ENCODE measurements at places on chromosomes 1 and 21.

GRCh38 chr1:224493269-224493668, 58.7 kb upstream of the WDR26 start:
- no peak for DNase-seq

DNA sequence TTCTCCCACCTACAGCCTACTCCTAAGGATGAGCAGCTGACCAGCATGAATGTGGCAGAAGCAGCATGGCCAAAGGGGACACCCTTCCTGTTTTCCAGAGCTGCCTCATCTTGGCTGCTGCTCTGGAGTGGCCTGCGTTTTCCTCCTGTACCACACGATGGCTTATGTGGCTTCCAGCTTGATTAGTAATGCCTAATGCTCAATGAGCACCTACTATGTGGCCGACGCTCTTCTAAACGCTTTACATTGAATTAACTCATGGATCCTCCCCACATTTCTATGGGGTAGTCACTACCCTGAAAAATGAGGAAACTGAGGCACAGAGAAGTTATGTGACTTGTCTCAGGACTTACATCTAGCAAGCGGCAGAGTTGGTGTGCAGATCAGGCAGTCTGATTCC, 18.0 kb upstream of the SDHB start:
- DNase-seq: no peak

DNA sequence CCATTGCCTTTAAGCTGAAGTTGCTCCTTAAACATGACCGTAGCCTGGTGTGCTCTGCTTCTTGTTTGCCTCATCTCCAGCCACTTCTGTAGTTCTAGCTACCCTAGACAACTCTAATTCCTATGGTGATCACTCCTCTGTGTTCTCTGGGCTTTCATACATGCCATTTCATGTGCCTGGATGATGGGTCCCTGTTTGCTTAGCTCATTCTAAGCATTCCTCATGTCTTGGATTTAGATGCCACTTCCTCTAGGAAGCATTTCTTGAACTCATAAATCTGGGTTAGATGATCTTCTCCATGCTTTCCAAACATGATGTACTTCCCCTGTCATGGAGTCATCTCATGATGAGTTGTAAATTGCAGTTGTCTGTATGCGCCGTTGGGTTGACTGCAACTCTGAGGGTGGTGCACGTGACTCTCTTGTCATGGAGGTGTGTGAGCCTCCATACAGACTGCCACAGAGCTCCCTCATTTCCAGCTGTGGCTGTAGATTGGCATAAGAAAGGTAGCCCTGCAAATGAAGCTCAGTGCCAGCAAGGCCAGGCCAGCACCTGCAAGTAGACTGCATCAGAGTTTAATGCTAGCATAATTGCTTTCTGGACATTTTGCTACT, 77.2 kb downstream of the LAMC1 start:
- no peak for DNase-seq

- DNase-seq: peak; percentile 39
Observed at GRCh38 chr1:161019751-161020495, 1.0 kb downstream of the F11R start.

GRCh38 chr1:5886140-5886483, 106.1 kb downstream of the NPHP4 start:
- DNase-seq: no peak

DNA sequence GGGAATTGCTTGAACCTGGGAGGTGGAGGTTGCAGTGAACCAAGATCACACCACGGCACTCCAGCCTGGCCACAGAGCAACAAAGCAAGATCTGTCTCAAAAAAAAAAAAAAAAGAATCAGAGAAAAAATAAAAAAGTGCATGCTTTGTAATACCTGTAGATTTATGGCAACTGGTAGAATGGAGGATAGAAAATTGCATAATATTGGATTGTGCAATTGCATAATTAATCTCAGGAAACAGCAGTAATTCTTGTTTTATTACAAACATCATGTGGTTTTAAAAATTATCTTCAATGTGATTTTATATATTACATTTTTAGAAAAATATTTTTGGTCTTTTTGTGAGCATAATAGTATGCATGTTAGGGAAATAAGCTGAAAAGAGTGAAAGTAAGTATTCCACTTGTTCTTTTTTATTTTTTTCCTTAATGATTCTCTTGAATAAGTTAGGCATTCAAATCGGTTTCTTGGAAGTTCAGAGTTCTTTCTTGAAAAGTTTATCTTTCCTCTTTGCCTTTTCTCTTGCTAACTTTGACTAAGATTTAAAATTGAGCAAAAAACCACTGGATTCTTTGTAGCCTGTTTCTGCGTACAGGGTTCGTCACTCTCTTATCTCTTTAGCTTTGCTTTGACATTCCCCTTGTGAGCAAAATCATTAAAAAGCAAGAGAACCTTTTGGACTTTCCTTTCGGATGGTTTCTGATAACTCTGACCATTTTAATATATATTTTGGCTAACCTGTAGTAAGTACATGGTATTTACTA, 127.5 kb upstream of the ADAMTS5 start:
- DNase-seq: no peak

DNA sequence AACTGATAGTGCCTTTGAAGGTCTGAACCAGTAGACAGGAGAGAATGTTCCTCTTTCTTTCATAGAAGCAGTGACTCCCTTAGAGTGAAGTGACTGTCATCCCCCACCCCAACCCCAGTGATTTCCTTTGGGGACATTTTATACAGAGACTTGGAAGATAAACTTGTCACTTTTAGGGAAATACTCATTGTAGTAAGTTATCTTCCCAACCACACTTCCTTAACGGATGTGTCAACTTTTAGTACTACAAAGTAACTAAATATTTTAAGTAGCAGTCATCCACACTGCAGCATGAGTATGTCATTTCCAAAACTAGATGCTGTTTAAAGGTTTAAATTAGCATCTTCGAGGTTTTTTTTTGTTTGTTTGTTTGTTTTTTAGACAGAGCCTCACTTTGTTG, 13.7 kb downstream of the LRRC8B start:
- no peak for DNase-seq

GRCh38 chr1:202376247-202376646, 27.7 kb downstream of the PPP1R12B start:
- no peak for DNase-seq

DNA sequence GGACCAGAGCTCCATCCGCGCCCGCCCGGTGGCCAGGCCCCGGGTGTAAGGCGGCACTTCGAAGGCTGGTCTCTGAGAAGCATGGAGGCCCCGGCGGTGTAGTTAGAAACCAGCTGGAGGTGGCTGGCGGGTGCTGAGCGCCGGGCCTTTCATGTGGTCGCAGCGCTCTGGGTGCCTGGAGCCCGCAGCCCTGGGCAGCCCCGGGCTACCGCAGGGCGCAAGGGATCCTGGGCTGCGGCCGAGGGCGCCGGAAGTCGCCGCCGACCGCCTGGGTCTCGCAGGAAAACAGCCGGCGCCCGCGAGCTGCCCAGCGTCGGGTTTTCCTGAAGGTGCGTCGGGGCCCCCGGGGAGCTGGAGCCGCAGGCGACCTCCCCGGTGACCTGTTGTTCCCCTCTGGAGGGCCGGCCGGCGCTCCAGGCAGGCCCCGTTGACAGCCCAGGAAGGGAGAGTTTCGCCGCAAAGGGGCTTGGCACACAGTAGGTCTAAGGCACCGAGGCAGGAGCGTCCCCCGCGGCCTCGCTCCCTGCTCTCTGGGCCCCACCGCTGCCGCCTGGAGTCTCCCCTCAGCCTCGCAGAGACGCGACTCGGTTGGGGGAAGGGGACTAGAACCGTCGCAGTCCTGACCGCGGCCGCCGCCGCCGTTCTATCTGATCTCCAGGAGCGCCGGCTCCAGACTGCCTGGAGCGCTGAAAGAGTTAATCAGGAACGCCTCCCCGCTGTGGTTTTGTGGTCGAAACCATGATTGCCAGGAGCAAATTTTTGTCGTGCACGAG, 2.7 kb downstream of the GRHL3 start:
- peak; percentile 31 for DNase-seq

- no peak for DNase-seq
Observed at GRCh38 chr1:79633456-79633855, 626.9 kb upstream of the ADGRL4 start.

DNA sequence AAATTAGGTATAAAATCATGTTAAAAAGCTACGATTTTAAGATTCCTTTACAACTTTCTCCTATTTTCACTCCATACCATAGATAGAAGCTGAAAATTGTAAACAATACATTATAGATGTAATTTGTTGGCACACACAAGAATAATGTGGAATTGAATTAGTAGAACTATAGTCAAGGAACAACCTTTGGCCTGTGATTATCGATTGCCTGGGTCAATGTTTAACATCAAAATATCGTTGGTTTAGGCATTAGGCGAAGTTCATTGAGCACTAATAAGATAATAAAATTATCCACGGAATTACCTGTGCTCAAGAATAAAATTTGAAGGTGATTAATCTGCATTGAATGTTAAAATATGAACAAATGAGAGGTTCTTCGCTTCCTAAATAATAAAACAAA, 455.1 kb upstream of the ZP4 start:
- no peak for DNase-seq

- no peak for DNase-seq
Observed at GRCh38 chr1:221015159-221015790, 136.0 kb downstream of the HLX start.

DNA sequence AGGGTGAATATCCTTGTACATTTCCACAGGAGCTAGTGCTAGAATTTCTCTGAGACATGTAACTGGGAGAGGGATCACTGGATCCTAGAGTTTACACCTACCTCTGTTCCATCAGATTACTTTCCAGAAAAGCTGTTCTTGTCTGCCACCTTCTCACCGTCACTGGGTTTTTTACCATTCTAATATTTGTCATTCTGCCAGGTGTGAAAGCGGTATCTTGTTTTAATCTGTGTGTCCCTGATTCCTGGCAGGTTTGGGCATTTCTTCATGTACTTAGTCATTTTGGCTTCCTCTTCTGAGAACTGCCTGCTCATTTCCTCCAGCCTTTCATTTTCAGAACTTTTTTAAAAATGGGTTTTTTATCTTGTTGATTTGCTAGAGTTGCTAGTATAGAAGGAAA, 5.1 kb downstream of the PMF1 start:
- no peak for DNase-seq

GRCh38 chr1:156464825-156465452, 35.6 kb downstream of the MEF2D start:
- DNase-seq: no peak

- no peak for DNase-seq
Observed at GRCh38 chr1:228225740-228226139, 17.9 kb downstream of the OBSCN start.

GRCh38 chr1:170634824-170635410, 29.0 kb upstream of the PRRX1 start:
- no peak for DNase-seq

- DNase-seq: no peak
Observed at GRCh38 chr1:109412551-109412950, 13.7 kb downstream of the PSMA5 start.

- no peak for DNase-seq
Observed at GRCh38 chr21:34179204-34179935, 106.0 kb downstream of the MRPS6 start.

DNA sequence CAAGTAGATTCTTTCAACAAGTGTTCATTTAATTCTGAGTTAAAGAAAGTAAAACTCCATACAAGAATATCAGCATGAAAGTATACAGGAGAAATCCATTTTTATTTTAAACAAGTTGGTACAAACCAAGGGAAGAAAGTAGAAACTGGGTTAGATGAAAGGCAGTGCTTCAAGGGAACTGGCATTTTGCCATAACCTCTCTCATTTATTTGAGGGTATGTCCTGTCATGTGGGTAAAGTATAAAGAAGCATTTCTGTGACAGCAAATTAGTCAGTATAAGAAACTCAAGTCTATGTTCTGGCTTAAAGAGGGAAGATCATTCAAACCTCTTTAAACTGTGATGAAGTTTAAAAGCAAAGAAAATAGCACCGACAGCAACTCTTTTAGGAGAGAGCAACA, 32.0 kb downstream of the OLFM3 start:
- DNase-seq: no peak

DNA sequence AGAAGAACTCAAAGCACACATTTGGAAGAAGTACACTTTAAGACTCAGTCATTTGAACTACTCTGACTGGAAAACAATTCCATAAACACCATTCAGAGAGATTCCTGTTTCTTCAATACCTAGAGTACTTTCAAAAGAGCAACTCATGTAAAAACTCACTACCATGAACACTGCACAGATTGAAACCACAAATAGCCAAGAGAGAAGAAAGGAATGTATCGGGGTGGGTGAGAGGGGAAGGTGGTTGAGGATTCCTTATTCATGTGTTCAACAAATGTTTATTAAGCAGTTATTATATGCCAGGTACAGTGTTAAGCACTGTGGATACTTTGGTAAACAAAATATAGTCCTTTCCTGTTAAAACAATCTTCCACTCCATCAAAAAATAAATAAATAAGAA, 64.7 kb downstream of the NRIP1 start:
- DNase-seq: no peak

GRCh38 chr1:79604490-79605198, 598.1 kb upstream of the ADGRL4 start:
- DNase-seq: no peak

GRCh38 chr1:209791920-209792319, 7.6 kb upstream of the C1orf74 start:
- no peak for DNase-seq

- DNase-seq: no peak
Observed at GRCh38 chr1:184866991-184867788, 107.1 kb downstream of the NIBAN1 start.

- no peak for DNase-seq
Observed at GRCh38 chr1:19339214-19339861, 27.2 kb downstream of the SLC66A1 start.

GRCh38 chr1:66699213-66699612, 53.0 kb upstream of the DYNLT5 start:
- DNase-seq: no peak

DNA sequence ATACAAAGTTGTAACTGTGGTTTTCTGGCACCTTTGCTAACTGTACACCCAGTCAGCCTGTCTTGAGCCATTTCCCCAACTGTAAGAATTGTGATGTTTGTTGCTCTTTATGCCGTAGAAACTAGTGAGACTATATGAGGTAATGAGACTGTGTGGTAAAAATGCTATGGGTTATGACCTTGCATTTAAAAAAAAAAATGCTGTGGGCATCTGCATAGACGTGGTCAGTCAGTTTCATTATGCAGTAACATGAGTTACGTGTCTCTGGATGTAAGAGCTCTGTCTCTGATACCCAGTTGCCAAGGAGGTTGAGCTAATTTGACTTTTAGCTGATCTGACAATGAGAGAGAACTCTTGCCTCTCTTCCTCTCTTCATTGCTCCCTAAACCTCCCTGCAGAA, 80.6 kb upstream of the LAMC2 start:
- no peak for DNase-seq

DNA sequence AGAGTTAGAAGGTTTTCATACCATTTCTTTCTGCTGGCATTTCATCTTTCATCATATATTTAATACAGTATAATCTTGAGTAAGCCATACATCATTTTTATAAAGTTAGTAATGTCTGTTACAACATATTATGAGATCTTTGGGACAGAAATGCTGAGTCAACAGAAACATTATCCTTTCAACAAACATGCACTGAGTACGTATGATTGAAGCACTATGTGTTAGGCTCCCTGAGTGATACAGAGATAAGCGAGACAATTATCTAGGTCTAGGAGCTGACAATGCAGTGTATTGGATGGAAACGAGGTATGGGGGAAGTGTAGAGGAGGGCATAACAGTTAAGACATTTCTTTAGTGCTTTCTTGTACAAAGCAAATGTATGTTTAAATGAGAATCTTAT, 19.7 kb upstream of the GPR52 start:
- no peak for DNase-seq
